ENCODE measurements at places on chromosomes 1 and 21.
A peak's percentile ranks its signal among the peaks of the same experiment; 100 is the strongest.

GRCh38 chr1:229023651-229024300, 247.1 kb upstream of the RAB4A start:
- no peak overlapping the region for H3K27ac ChIP-seq
- H3K27me3 ChIP-seq: peaks cover 12% of the 10 kb centered on the region
- DNase-seq: no peak
- peaks cover 15% of the 10 kb centered on the region for H3K4me1 ChIP-seq

DNA sequence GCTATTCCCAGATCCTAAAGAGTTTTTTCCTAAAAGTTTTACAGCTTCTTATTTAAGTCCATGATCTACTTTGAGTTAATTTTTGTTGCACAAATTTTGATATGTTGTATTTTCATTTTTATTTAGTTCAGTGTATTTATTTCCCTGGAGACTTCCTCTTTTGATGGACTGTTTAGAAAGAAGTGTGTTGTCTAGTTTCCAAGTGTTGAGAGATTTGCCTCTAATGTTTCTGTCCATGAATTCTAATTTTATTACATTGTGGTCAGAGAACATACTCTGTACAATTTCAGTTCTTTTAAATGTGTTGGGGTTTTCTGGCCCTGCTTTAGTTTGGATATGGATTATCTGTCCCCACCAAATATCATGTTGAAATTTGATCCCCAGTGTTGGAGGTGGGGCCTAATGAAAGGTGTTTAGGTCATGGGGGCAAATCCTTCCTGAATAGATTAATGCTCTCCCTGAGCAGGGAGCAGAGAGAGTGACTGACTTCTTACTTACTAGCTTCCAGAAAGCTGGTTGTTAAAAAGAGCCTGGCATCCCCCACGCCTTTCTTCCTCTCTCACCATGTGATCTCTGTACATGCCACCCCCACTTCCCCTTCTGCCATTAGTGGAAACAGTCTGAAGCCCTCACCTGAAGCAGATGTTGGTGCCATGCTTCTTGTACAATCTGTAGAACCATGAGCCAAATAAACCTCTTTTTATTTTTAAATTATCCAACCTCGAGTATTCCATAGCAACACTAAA, 4.6 kb downstream of the CHD1L start:
- H3K27ac ChIP-seq: peak overlapping the region; percentile 45
- H3K4me1 ChIP-seq: peaks cover 37% of the 10 kb centered on the region
- no peaks in the 10 kb centered on the region for H3K27me3 ChIP-seq
- peaks cover 2% of the 10 kb centered on the region for H3K36me3 ChIP-seq
- H3K4me3 ChIP-seq: no peak overlapping the region

DNA sequence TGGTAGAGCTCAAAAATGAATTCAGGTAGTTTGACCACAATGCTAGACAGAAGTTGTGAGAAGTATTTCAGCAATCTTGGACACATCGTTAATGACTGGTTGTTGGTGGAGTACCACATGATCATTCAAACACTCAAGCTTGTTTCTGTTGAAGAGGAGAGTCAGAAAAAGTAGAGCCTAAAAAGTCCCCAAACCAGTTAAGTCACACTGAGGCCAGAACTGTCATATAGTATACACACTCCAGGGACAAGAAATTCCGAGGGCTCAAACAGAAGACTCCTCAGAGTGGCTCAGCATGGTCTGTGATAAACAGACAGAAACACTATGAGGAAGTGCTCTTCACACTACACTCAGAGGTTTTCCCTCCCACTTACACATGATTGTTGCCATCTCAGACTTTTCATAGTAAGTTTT, 5.8 kb downstream of the TRIM33 start:
- DNase-seq: no peak
- peaks cover 4% of the 10 kb centered on the region for H3K36me3 ChIP-seq
- no peaks in the 10 kb centered on the region for H3K27me3 ChIP-seq
- H3K4me1 ChIP-seq: peaks cover 42% of the 10 kb centered on the region
- no peak overlapping the region for H3K27ac ChIP-seq

DNA sequence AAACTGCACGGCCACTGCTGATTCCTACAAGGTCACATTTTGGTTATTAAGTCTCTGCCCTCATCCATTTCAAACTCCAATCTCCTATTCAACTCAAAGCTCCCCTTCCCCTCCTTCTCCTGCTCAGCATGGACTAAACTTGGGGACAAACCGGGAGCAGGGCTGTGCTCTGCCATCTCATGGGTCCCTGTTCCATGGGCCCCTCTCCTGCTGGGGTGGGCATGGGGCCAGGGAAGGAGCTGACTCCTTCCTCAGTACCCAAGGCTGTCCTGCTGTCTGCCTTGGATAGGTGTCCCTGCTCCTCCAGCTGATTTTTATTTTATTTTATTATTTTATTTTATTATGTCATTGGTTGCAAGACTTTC, 27.1 kb downstream of the TNNT2 start:
- no peaks in the 10 kb centered on the region for H3K36me3 ChIP-seq
- H3K27ac ChIP-seq: no peak overlapping the region
- no peak overlapping the region for H3K4me3 ChIP-seq
- H3K27me3 ChIP-seq: peaks cover 17% of the 10 kb centered on the region
- no peak for DNase-seq
- H3K4me1 ChIP-seq: peaks cover 3% of the 10 kb centered on the region

- DNase-seq: no peak
- H3K27ac ChIP-seq: no peak overlapping the region
- H3K4me1 ChIP-seq: peaks cover 4% of the 10 kb centered on the region
- peaks cover 15% of the 10 kb centered on the region for H3K27me3 ChIP-seq
Observed at GRCh38 chr1:31583995-31584868, 7.9 kb downstream of the TINAGL1 start.

- H3K4me3 ChIP-seq: no peak overlapping the region
- H3K27ac ChIP-seq: no peak overlapping the region
- H3K27me3 ChIP-seq: peaks cover 11% of the 10 kb centered on the region
- H3K4me1 ChIP-seq: peaks cover 12% of the 10 kb centered on the region
- DNase-seq: no peak
- no peaks in the 10 kb centered on the region for H3K36me3 ChIP-seq
Observed at GRCh38 chr21:45593162-45594022, 50.1 kb upstream of the PCBP3 start.

DNA sequence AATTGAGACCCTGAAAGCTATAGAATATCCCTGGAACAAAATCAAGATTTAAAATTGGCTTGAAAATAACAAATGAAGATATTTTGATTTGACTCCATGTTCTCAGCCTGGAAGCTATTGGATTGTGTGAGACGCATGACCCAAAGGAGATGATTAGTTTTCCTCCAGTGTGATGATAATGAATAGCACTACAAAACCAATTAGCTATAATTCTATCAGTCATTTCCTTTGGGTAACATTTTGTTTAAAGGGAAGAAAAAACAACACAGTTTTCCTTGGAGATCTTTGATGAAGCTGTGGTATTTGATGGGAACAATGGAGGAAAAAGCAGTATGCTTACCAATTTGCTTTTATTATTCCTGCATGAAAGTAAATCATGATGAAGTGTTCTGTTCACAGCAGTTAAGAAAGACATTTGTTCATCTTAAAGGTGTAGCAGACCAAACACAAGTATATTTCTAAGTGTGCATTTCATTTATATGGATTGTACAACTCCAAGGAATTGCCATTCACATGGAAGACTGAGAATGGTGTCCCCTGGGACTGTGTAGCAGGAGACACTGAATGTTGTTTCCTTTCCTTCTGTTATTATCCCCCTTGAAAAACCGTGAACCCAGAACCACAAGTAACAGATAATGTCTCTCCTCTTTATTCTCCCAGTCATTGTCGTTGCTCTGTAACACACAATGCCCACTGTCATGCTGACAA, 111.4 kb downstream of the CACHD1 start:
- no peaks in the 10 kb centered on the region for H3K4me1 ChIP-seq
- peaks cover 4% of the 10 kb centered on the region for H3K27me3 ChIP-seq
- H3K4me3 ChIP-seq: no peak overlapping the region
- H3K36me3 ChIP-seq: no peaks in the 10 kb centered on the region
- no peak for DNase-seq

GRCh38 chr1:204716660-204717059, 31.1 kb upstream of the LRRN2 start:
- no peak overlapping the region for H3K27ac ChIP-seq
- DNase-seq: no peak
- no peak overlapping the region for H3K4me3 ChIP-seq
- peaks cover 2% of the 10 kb centered on the region for H3K27me3 ChIP-seq

DNA sequence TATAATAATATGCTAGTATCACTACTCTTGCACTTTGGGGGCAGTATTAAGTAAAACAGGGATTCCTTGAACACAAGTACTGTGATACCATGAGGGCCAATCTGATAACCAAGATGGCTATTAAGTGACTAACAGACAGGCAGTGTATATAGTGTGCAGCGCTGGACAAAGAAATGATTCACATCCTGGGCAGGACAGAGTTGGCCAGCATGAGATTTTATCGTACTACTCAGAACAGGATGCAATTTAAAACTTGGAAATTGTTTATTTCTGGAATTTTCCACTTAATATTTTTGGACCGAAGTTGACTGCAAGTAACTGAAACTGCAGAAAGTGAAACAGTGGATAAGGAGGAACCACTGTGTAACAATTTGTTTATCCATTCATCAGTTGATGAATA, 74.6 kb downstream of the DNTTIP2 start:
- H3K27me3 ChIP-seq: no peaks in the 10 kb centered on the region
- peaks cover 9% of the 10 kb centered on the region for H3K36me3 ChIP-seq
- no peaks in the 10 kb centered on the region for H3K4me1 ChIP-seq
- no peak overlapping the region for H3K27ac ChIP-seq
- H3K4me3 ChIP-seq: no peak overlapping the region

DNA sequence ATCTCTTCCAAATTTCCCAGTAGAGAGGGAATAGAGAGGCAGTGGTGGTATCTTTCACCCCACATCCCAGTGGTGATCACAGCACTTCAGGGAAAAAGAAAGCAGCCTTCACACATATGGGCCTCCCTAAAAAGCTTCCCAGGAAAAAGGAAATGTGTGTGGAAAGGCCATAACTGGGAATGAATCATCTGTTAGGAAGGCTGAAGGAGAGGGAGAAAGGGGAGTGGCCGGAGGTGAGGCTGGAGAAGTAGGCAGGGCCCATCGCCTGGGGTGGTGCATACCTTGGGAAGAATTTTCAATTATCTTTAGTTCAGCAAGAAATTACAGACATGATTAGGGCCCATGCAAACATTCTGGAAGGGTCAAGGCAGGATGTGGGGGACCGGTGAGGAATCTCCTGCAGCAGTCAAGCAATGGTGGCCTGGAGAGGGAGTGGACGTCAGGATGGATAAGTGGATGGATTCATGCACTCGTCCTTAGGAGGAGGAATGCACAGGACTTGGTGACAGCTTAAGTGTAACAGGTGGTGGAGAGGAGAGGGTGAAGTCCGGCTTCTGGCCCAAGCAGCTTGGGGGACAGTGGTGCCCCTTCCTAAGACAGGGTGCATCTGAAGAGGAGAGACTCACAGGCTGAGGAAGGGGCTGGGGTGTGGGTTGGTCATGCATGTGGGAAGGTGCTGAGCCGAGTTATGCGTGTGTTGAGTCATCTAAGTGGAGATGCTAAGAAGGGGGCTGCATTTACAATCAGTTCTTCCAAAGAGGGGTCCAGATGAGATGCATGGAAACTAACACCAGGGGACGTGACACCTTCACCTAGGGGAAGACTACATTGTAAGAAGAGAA, 17.9 kb downstream of the HIVEP3 start:
- DNase-seq: no peak
- no peak overlapping the region for H3K27ac ChIP-seq
- H3K36me3 ChIP-seq: peaks cover 4% of the 10 kb centered on the region
- peaks cover 15% of the 10 kb centered on the region for H3K27me3 ChIP-seq
- H3K4me1 ChIP-seq: peaks cover 5% of the 10 kb centered on the region

DNA sequence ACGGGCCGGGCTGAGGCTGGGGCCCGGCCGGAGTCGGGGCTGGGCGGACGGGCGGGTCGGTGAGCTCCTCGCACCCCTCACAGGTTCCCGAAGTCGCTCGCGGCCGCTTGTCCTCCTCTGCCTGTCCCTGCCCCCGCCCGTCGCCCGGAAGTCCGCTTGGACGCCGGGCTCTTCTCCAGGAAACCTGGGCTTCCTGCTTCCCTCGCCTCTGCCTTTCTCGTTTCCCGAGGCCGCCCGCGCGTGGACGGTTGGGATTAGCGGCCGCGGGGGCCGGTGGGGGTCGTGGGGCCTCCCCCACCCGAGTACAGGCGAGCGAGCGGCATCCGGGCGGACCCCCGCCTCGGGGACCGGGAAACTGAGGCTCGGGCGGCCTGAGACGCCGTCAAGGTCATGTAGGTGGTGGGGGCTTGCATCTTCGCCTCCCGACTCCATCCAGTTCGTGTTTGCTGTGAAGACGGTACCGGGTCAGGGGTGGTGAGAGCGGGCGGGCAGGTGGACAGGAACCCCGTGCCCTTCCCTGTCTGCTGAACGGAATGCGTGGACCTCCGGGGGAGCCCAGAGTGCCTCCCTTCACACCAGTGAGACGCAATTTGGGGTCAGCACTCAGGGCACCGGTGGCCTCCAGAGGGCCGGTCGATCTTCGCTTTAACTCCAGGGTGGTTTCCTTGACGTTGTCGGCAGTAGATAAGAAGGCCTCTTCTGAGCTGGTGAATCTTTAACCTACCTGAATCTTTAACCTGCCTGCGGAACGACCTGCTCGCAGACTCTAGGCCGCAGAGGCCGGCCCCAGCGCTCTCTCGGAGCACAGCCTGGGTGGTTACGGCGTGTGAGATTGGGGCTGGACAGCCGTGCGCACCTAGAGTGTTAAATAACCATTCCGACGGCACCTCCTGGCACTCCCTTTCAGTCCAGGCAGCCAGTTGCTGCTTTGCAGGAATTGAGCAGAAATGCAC, 686 bp downstream of the ARF1 start:
- H3K4me3 ChIP-seq: peak overlapping the region; percentile 91
- peaks cover 51% of the 10 kb centered on the region for H3K4me1 ChIP-seq
- H3K27ac ChIP-seq: peak overlapping the region; percentile 92
- no peaks in the 10 kb centered on the region for H3K27me3 ChIP-seq
- H3K36me3 ChIP-seq: peaks cover 5% of the 10 kb centered on the region

- DNase-seq: no peak
- no peak overlapping the region for H3K27ac ChIP-seq
- no peaks in the 10 kb centered on the region for H3K36me3 ChIP-seq
- H3K4me1 ChIP-seq: no peaks in the 10 kb centered on the region
- no peak overlapping the region for H3K4me3 ChIP-seq
Observed at GRCh38 chr1:96234299-96234698, 487.3 kb upstream of the PTBP2 start.

DNA sequence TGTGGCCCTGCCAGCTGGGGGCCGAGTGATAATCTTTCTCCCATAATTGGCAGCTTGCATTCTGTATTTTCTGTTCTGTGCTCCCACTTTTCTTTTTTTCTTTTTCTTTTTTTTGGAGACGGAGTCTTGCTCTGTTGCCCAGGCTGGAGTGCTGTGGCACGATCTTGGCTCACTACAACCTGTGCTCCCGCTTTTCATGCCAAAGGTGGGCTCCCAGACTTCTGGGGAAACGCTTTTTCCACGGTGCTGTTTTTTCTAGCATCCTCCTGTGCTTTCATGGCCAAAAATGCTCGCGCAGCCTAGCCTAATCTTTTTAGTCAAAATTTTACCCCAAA, 585 bp upstream of the AHCTF1 start:
- H3K4me1 ChIP-seq: peaks cover 9% of the 10 kb centered on the region
- peaks cover 7% of the 10 kb centered on the region for H3K36me3 ChIP-seq
- peak overlapping the region; percentile 78 for H3K27ac ChIP-seq
- H3K27me3 ChIP-seq: no peaks in the 10 kb centered on the region
- peak overlapping the region; percentile 96 for H3K4me3 ChIP-seq

- H3K27me3 ChIP-seq: peaks cover 20% of the 10 kb centered on the region
- peaks cover 10% of the 10 kb centered on the region for H3K4me1 ChIP-seq
- H3K36me3 ChIP-seq: peaks cover 2% of the 10 kb centered on the region
- no peak for DNase-seq
- H3K4me3 ChIP-seq: no peak overlapping the region
- H3K27ac ChIP-seq: no peak overlapping the region
Observed at GRCh38 chr1:94248956-94249688, 11.7 kb upstream of the ARHGAP29 start.

- no peaks in the 10 kb centered on the region for H3K27me3 ChIP-seq
- no peak overlapping the region for H3K4me3 ChIP-seq
- peaks cover 21% of the 10 kb centered on the region for H3K36me3 ChIP-seq
- H3K27ac ChIP-seq: peak overlapping the region; percentile 43
- peaks cover 21% of the 10 kb centered on the region for H3K4me1 ChIP-seq
Observed at GRCh38 chr1:207801819-207802218, 50.0 kb downstream of the CD46 start.

Measured in memory B cell (primary cell).